Right ventricle myocardium inferior (tissue), 1 donor: ENCODE measurements at places on chromosomes 2 and 18. TPM values are rescaled to one million over a fixed set of nuclear protein-coding genes. Genes with fewer than 3 reads are reported as not detected.
A peak's percentile ranks its signal among the peaks of the same experiment; 100 is the strongest.

DNA sequence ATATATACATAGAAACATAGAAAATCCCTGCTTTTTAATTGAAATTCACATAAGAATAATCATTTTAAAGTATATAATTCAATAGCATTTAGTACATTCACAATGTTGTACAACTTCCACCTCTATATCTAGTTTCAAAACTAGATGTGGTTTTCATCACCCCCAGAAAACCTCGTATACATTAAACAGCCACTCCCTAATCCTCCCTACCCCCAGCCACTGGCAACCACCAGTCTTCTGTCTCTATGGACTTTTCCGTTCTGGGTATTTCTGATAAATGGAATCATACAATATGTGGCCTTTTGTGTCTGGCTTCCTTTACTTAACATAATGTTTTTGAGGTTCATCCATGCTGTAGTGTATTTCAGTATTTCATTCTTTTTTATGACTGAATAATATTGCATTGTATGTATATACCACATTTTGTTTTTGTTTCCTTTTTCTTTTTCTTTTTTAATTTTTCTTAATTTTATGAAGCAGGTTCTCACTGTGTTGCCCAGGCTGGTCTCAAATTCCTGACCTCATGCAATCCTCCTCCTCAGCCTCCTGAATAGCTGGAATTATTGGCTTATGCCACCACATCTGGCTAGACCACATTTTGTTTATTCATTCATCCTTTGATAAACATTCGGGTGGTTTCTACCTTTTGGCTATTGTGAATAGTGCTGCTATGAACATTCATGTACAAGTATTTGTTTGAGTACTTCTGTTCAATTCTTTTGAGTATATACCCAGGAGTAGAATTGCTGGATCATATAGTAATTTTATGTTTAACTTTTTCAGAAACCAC, 50.6 kb upstream of the RNF152 start:
- no peak for DNase-seq

- DNase-seq: no peak
Measured at GRCh38 chr18:1483385-1483784, 578.7 kb downstream of the ADCYAP1 start.

DNA sequence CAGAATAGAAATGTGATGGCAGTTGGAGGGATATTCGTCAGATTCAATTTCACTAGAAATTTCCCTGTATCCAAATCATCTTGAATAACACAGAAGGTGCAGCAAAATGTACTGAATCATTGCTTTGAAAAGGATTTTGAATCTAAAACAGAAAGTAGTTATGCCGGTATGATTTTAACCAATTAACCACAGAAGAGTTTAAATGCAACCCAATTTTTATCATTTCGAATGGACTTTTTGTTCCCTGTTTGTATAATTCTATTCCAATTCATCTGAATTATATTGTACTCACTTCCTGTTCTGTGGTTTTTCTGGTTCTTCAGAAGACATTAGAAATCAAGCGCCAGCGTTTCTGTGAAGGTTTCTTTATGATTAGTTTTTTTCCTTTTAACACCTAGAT, 190.4 kb downstream of the MYO3B start:
- no peak for DNase-seq

- no peak for DNase-seq
Measured at GRCh38 chr2:22832196-22832595, 552.8 kb upstream of the KLHL29 start.

- DNase-seq: peak; percentile 81
Measured at GRCh38 chr2:172968061-172968469, 107.6 kb upstream of the MAP3K20 start.

- DNase-seq: peak; percentile 61
Measured at GRCh38 chr2:217360781-217361482, 501.1 kb upstream of the TNP1 start.

GRCh38 chr2:107362993-107363392, 463.7 kb upstream of the RGPD4 start:
- DNase-seq: no peak

SP140 gene
- total RNA-seq: 0.32 TPM

RMC1 gene
- total RNA-seq: 13.0 TPM
